ENCODE measurements at places on chromosomes 5 and 9. TPM values are rescaled to one million over a fixed set of nuclear protein-coding genes. Genes with fewer than 3 reads are reported as not detected.

UIMC1 gene
- 27.3 TPM for polyA plus RNA-seq

SH3GL2 gene
- 0.20 TPM for polyA plus RNA-seq

DNA sequence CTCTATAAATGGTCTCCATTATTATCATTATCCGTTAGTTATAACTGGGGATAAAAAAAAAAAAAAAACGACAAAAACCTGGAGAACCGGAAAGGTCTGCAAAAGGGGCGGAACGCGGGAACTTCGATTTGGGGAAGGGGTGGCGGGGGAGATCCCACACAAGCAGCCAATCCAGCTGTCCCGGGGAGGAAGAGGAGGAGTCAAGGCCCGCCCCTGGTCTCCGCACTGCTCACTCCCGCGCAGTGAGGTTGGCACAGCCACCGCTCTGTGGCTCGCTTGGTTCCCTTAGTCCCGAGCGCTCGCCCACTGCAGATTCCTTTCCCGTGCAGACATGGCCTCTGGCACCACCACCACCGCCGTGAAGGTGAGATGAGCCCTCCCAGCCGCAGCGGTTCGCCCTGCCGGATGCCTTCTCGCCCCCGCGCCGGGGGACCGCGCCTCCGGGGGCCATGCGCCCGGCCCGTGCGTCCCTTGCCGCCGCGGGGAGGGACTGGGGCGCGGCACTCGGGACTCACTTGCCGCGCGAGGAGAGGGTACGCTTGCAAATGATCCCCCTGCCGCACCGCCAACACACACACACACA is at the start of gene MTAP:
MTAP (plus strand) TSS at position 219 of the 583 bp plus-strand sequence; CDS start at position 332, 113 bp downstream.
- peak; percentile 94 for DNase-seq

ADAMTSL2 gene
- polyA plus RNA-seq = 2.4 TPM

SLC6A3 gene
- not detected for polyA plus RNA-seq

NRARP gene
- 4.9 TPM for polyA plus RNA-seq

DNA sequence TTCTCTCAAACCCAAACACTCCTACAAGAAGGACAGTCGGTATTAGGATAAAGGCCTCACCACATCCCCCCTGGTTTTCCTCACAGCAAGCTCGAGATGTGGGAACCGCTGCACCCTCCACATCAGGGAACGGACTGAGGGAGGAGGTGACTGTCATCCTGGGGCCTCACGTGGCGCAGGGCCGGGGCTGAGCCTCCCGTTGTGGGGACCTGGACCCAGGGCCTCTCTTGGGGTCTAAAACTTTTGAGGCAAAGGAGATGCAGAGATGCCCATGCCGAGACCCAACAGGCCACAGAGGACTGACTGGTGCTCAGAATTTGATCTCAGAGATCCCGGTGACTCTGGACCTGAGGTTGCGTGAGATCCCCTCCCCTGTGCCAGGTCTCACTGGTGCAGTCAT is 72.7 kb downstream of the MRPL36 start:
- no peak for DNase-seq

SHISAL2B gene
- polyA plus RNA-seq = 0.53 TPM

GRCh38 chr5:121175986-121176385 is 675.7 kb upstream of the FTMT start:
- DNase-seq = no peak

ADGRV1 gene
- 8.6 TPM for polyA plus RNA-seq

DNA sequence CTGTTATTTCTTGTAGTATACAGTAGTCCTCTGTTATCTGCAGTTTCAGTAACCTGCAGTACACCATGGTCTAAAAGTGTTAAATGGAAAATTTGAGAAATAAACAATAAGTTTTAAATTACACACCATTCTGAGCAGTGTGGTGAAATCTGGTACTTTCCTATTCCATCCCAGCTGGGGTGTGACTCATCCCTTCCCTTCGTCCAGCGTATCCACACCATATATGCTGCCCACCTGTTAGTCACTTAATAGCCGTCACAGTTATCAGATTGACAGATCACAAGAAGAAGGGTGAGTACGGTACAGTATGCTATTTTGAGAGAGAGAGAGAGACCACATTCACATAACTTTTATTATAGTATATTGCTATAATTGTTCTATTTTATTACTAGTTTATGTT is 28.9 kb downstream of the FAM151B start:
- DNase-seq = peak; percentile 50

GRCh38 chr5:172482156-172483020 is 28.1 kb upstream of the SH3PXD2B start:
- no peak for DNase-seq

IPPK gene
- polyA plus RNA-seq = 7.0 TPM

NTNG2 gene
- polyA plus RNA-seq = 1.7 TPM

DNA sequence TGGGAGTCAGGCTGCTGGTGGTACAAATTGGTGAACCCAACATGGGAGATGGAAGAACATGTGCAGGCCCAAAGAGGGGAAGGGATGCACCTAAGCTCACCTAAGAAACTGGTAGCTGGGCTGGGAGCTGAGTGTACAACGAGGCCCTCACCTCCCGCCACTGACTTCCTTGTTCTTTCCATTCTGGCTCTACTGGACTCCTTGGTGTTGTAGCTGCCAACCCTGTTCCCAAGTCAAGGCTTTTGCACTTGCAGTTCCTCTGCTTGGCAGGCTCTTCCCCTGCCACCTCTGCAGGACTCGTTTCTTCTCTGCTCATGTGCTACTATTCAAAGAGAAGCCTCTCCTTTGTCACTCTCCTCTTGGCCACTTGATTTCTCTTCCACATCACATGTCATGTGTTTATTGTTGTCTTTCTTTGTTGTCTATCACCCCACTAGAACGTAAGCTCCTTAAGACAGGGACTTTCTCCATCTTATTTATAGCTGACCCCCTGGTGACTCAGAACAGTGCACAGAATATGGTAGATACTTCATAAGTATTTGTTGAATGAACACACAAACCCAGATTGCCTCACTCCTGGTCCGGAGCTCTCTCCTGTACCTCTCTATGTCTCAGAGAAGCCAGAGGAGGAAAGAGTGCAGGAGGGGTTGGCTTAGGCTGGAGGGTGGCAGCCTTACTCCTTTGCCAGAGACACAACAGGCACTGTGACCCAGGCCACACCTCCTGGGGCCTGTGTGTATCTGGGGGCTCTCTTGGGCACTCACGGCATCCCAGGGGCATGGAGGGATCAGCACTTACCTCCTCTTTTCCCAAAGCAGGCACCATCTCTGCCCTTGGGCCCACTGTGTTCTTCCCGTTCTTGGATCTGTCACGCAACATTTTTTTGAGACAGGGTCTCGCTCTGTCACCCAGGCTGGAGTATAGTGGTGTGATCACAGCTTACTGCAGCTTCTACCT is 5.2 kb upstream of the SPINK4 start:
- no peak for DNase-seq

GRCh38 chr5:95725937-95726810 is 5.0 kb upstream of the RHOBTB3 start:
- DNase-seq = no peak

GRCh38 chr9:134055981-134056461 is 11.8 kb downstream of the BRD3 start:
- peak; percentile 66 for DNase-seq

NMUR2 gene
- 0.52 TPM for polyA plus RNA-seq

DNA sequence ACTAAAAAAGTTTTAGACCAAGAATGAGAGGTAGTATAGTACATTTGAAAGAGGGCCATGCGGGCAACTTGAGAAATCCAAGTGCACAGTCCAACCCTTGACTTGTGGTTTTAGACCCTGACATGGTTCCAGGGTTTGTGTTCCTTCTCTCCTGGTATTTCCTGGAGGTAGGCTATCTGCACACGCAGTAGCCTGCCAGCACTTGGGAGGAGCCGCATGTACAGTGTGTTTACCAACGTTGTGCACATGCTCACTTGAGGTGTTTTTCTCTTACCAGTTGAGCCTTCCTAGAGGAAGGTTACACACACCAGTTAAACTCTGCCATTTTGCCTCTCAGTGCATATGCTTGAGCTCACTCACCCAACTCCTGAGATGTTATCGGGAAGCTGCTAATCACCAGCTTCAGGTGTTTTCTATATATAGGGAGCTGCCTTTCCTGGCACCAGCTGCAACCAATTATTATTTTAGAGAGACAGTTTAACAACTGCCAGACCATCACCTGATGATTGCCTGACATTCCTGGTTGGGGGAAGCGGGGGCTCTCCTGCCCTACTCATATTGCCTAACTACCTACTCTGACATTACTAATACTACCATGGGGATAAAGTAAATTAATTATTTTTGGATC is 593.4 kb upstream of the TUSC1 start:
- DNase-seq = no peak

DNA sequence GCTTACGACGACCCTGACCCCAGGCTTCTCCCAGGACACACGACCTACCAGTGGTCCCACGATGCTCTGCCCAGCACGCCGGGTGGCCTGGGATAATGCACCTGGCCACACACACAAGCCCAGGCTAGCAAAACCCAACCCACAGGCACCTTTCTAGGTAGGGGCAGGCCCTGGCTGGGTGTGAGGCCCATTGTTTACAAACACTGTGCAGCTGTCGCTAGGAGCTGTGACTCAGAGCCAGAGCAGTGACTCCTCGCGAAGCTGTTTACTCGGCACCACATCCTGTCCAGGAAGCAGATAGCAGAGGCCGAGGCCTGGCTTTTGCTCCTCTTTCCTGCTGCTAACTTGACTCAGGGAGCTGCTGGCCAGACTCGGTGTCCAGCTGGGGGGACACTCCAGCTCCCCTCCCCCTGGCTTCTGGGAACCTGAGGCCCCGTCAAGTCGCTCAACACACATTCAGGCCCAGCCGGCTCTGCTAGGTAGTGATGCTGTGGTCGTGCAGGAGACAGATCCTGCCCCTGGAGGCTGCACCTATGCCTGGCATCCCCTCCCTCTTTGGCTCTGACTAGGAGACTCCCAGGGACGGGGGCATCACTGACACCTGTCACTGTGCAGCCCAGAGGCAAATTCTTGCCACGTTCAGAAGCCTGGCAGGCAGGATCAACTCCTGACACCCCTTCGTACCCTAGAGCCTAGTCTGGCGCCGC is 12.8 kb upstream of the RALGDS start:
- peak; percentile 92 for DNase-seq

- no peak for DNase-seq
Observed at GRCh38 chr9:105722099-105722498, 27.8 kb downstream of the TMEM38B start.

GRCh38 chr5:56608217-56608925 is 207.0 kb upstream of the MAP3K1 start:
- DNase-seq = no peak

RMND5B gene
- 32.0 TPM for polyA plus RNA-seq

DNA sequence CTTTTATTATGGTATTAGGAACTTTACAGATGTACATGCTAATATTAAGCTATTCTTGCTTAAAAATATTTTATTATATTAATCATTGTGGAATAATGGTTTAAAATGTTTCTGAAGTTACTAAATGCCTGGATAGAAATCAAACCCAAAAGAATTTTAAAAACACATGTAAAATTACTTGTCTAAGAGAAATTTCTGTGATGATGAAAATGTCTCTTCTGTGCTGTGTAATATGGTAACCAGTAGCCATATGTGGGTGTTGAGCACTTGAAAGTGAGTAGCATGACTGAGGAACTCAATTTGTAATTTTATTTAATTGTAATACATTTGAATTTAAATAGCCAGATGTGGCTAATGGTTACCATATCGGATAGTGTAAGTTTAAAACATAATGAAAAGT is 66.7 kb upstream of the HSPB3 start:
- DNase-seq = no peak

- no peak for DNase-seq
Observed at GRCh38 chr5:133421806-133422205, 190.5 kb downstream of the FSTL4 start.

GDA gene
- polyA plus RNA-seq = 0.48 TPM

MYOT gene
- 275 TPM for polyA plus RNA-seq

Measured in muscle of back (tissue), 13 donors.